ENCODE measurements at places on chromosomes 3 and 15. TPM values are rescaled to one million over a fixed set of nuclear protein-coding genes. Genes with fewer than 3 reads are reported as not detected.

Gene CPLX3
- total RNA-seq = not detected

Gene NR2E3
- total RNA-seq = 0.50 TPM

Gene ESYT3
- total RNA-seq = not detected

Gene IMP3
- 66.0 TPM for total RNA-seq

Gene CORO2B
- 0.32 TPM for total RNA-seq

Gene ACVR2B
- total RNA-seq = 1.9 TPM

Gene P3H2
- 18.1 TPM for total RNA-seq

Gene CCR3
- total RNA-seq = not detected

Gene ARHGEF26
- 1.3 TPM for total RNA-seq

Gene THAP10
- 0.94 TPM for total RNA-seq

Gene FOXB1
- not detected for total RNA-seq

Gene SPINK8
- total RNA-seq = not detected

Gene STRIT1
- not detected for total RNA-seq

Gene MINDY4B
- not detected for total RNA-seq

Gene ZBTB20
- 10.7 TPM for total RNA-seq

Gene GOLGA6B
- not detected for total RNA-seq

Gene NAA80
- total RNA-seq = 1.9 TPM

Gene GRM2
- 0.06 TPM for total RNA-seq

Gene GABRR3
- not detected for total RNA-seq

Gene C2CD4A
- 1.3 TPM for total RNA-seq

Gene RTP1
- not detected for total RNA-seq

Gene PARP9
- 16.8 TPM for total RNA-seq

Gene KBTBD13
- not detected for total RNA-seq

Gene WWTR1
- total RNA-seq = 139 TPM

Gene SERPINI2
- total RNA-seq = not detected

Gene PIGX
- 24.4 TPM for total RNA-seq

Gene SERINC4
- total RNA-seq = not detected

Gene STAC
- 7.4 TPM for total RNA-seq

Gene CPEB1
- 0.06 TPM for total RNA-seq

Gene CSPG5
- 0.16 TPM for total RNA-seq

Gene CPB1
- not detected for total RNA-seq

Gene GOLGA8G
- not detected for total RNA-seq

Gene GXYLT2
- under 0.01 TPM for total RNA-seq

Gene RYR3
- under 0.01 TPM for total RNA-seq

Gene OCA2
- not detected for total RNA-seq

Gene MITF
- 3.8 TPM for total RNA-seq

Gene SKIL
- 117 TPM for total RNA-seq

Gene PEX5L
- not detected for total RNA-seq

Gene SHQ1
- total RNA-seq = 12.6 TPM

Gene DOCK3
- total RNA-seq = under 0.01 TPM

Gene TMEM158
- total RNA-seq = 0.44 TPM

Gene RHCG
- under 0.01 TPM for total RNA-seq

Gene TARS3
- 5.2 TPM for total RNA-seq

Gene ATP11B
- 39.8 TPM for total RNA-seq

Gene APOD
- total RNA-seq = 8.9 TPM

Gene EFHB
- 0.25 TPM for total RNA-seq

Gene CLDN16
- total RNA-seq = 0.06 TPM

Gene SKOR1
- total RNA-seq = under 0.01 TPM

Gene NTRK3
- total RNA-seq = not detected

Gene CCR8
- total RNA-seq = not detected

Gene SHF
- 0.65 TPM for total RNA-seq

Gene CCR5
- not detected for total RNA-seq

Data from bladder microvascular endothelial cell (primary cell).